Heart right ventricle (tissue), 16 donors: ENCODE measurements at places on chromosomes 2 and 18. TPM values are rescaled to one million over a fixed set of nuclear protein-coding genes. Genes with fewer than 3 reads are reported as not detected.

- no peaks in the 10 kb centered on the region for H3K36me3 ChIP-seq
- H3K4me3 ChIP-seq: no peak overlapping the region
- no peaks in the 10 kb centered on the region for H3K27me3 ChIP-seq
- no peaks in the 10 kb centered on the region for H3K4me1 ChIP-seq
- no peak overlapping the region for H3K27ac ChIP-seq
Observed at GRCh38 chr18:58813105-58813504, 51.6 kb upstream of the ZNF532 start.

GRCh38 chr2:174668075-174668474 lies 70.5 kb upstream of the WIPF1 start:
- no peak overlapping the region for H3K4me3 ChIP-seq
- H3K27ac ChIP-seq: no peak overlapping the region
- H3K4me1 ChIP-seq: peaks cover 7% of the 10 kb centered on the region
- DNase-seq: no peak
- H3K27me3 ChIP-seq: no peaks in the 10 kb centered on the region

DNA sequence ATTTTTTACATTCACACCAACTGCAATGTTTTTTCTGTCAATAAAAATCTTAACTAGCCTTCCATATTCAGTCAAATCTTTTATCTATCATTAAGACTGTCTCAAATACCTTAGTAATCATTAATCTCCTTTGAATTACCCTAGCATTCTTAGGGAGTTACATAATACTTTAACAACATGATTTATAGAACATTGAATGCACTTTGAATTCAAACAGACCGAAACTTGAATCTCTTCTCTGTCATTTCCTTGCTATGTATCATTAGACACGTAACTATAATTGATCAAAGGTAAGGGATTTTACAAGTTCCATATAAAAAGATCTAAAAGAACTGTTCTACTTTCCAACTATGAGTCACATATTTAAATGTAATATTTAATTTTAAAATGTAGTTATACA lies 330.9 kb downstream of the RIT2 start:
- no peaks in the 10 kb centered on the region for H3K4me1 ChIP-seq
- DNase-seq: no peak
- no peak overlapping the region for H3K27ac ChIP-seq

- no peak for DNase-seq
- no peaks in the 10 kb centered on the region for H3K4me1 ChIP-seq
- H3K36me3 ChIP-seq: no peaks in the 10 kb centered on the region
- no peak overlapping the region for H3K27ac ChIP-seq
- H3K27me3 ChIP-seq: no peaks in the 10 kb centered on the region
Observed at GRCh38 chr18:6476880-6477279, 62.2 kb upstream of the L3MBTL4 start.

DNA sequence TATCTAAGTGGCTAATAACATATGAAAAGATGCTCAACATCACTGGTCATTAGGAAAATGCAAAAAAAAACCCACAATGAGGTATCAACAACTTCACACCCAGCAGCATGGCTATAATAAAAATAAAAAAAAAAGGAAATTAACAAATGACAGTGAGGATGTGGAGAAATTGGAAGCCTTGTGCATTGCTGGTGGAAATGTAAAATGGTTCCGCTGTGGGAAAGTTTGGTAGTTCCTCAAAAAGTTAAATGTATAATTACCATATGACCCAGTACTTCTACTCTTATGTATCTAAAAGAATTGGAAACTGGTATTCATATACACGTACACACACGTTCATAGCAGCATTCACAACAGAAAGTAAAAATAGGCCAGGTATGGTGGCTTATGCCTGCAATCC lies 15.5 kb upstream of the CACNB4 start:
- no peak overlapping the region for H3K27ac ChIP-seq
- no peaks in the 10 kb centered on the region for H3K27me3 ChIP-seq
- H3K4me3 ChIP-seq: no peak overlapping the region

- no peak overlapping the region for H3K4me3 ChIP-seq
- no peak for DNase-seq
- H3K4me1 ChIP-seq: no peaks in the 10 kb centered on the region
- peaks cover 97% of the 10 kb centered on the region for H3K36me3 ChIP-seq
- H3K27ac ChIP-seq: no peak overlapping the region
- no peaks in the 10 kb centered on the region for H3K27me3 ChIP-seq
Observed at GRCh38 chr2:216436383-216436782, 24.1 kb downstream of the SMARCAL1 start.

DNA sequence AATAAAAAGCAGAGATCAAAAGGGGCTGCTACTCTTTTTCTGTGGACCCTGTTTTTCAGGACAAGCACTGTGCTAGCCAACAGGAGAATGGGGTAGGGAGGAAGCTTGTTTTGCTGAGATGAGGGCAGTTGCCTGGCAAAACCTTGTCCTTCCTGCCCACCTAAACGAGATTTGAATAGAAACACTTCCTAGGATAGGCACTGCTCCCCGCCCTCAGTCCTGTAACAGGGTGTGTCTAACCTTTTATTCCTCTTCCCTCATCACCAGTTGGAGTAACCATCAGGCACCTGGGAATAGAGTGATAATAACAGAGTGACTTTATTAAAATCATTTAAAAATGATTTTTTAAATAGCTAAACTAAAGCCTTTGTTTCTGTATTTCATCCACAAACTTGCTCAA lies 368.8 kb downstream of the LNPK start:
- DNase-seq: no peak
- no peaks in the 10 kb centered on the region for H3K36me3 ChIP-seq

GRCh38 chr2:174300114-174300513 lies 34.6 kb upstream of the SP9 start:
- H3K36me3 ChIP-seq: no peaks in the 10 kb centered on the region
- DNase-seq: no peak
- no peak overlapping the region for H3K4me3 ChIP-seq

- no peaks in the 10 kb centered on the region for H3K27me3 ChIP-seq
- peaks cover 2% of the 10 kb centered on the region for H3K4me1 ChIP-seq
- H3K36me3 ChIP-seq: no peaks in the 10 kb centered on the region
- no peak for DNase-seq
- no peak overlapping the region for H3K27ac ChIP-seq
Observed at GRCh38 chr18:29160170-29160569, 983.2 kb upstream of the CDH2 start.

Gene MYO5B
- 2.3 TPM for total RNA-seq

Gene TMEM178A
- 2.4 TPM for total RNA-seq

Gene ZSWIM2
- not detected for total RNA-seq
